ENCODE measurements at places on chromosomes 7 and 10. TPM values are rescaled to one million over a fixed set of nuclear protein-coding genes. Genes with fewer than 3 reads are reported as not detected.

The SFTPA1 gene
- not detected for total RNA-seq

The SNCG gene
- 0.68 TPM for total RNA-seq

The GPR37 gene
- not detected for total RNA-seq

The PNLIPRP2 gene
- not detected for total RNA-seq

The VSTM2A gene
- total RNA-seq = not detected
